ENCODE measurements at places on chromosomes 1 and 21.

- DNase-seq: no peak
These were observed 49.3 kb upstream of the TARBP1 start for GRCh38 chr1:234528074-234528865.

GRCh38 chr1:26942656-26943055 lies 17.6 kb downstream of the KDF1 start:
- DNase-seq: no peak

DNA sequence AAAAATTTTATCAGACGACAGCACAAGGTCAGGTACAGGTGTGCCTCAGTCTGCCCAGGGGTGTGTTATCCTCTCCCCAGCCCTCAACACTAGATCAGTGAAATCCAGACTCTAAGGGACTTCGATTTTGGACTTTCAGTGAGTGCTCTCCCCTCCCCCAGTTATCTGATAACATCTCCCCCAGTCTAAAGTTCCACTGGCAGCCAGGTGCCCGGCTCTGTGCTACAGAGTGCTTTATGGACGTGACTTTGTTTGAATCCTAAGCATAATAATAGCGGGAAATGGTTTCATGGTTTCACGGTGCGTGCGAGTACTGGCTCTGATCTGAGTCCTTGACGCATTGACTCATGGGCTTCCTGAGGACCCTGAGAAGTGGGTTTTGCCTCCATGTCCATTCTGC lies 3.2 kb downstream of the SPSB1 start:
- no peak for DNase-seq

DNA sequence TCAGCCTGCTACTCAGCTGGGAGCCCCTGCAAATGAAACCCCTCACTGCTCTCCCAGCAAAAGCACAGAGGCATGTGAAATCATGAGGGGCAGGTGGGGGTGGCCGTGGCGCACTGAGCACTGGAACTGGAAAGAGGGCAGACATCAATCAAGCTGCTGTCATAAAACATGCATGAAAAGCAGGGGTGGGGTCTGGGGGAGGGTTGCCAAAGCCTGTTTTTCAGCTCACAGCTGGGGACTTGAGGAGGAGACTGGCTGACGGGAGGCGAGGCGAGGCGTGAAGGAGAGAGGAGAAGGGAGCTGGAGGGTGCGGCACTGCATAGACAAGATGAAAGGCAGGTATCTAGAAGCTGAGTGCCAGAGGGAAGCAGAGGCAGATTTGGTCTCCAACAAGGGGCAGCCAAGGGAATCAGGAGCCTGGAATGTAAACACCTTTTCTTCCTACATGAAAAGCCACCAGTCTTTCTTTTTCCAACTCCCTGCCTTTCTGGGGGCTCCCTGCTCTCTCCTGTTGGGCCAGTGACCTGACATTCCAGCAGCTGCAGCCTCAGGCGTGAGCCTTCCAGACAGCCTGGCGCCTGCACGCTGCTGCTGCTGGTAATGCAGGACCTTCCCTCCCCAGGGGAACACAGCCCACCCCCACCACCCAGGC lies 87.0 kb downstream of the NMNAT2 start:
- no peak for DNase-seq

DNA sequence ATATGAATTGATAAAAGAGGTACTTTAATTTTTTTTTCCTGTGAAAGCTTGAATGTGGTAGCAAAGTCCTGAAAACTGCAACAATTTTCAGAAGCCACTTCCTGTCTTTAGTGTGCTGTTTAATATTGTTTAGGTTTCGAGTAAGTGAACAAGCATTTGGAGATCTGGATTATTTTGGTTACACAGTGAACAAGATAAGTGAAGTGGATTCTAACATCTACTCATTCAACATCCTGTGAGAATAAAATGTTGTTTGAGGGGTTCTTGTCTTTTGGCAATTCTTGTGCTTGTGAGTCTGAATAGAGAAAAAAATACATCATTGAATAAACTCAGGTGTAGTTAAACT lies 35.2 kb upstream of the PLA2G4A start:
- no peak for DNase-seq

DNA sequence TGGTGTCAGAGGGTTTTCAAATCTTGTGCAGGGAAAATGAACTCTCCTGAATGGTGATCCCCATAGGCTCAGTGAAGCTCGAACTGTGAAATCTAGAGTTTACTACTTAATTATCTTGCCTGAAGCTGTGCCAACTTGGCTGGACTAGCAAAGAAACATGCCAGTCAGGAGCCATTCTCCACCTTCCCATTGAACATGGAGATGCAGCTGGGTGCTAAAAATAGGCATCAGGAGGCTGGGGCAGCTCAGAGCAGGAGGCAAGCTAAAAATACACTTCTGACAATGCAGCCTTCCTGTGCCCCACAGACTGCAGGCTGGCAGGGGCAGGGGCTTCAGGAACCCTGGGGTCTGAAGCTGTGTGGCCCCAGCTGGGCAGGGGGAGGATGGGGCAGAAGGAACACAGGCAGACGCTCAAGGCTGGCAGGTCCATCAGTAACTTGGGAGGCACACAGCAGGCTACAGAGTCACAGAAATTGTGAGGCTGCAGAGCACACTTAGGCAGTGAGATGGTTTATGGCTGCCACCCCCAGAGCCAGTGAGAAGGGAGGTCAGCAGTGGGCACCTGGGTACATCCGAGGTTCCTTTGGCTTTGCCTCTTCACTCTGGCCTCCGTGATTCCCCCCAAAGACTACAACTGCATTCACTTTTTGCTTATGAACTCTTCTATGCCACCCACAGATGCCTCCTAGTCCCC lies 155.4 kb upstream of the KCND3 start:
- no peak for DNase-seq

DNA sequence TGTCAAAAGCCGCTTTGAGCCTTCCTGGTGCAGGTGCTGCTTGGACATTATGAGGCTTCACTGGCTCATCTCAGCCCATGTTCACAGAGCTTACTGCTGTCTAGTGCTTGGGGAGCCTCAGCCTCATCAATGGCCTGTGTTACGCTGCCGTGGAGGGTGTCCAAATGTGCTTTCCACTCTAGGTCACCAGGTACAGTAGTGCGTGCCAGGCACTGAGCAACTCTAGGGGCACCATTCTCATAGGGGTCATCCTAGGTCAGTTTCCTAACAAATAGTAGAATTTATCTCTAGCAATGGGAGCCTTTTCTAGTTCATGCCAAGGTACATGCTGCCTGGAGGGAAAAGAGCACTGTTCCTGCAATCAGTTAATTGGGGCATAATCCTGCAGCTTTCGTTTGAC lies 193.8 kb downstream of the DYRK1A start:
- DNase-seq: no peak

- DNase-seq: no peak
These were observed 352 bp downstream of the KCNK1 start for GRCh38 chr1:233614173-233614742.

GRCh38 chr1:68181165-68181556 lies 51.2 kb downstream of the WLS start:
- no peak for DNase-seq

- no peak for DNase-seq
These were observed 234.6 kb upstream of the IRF2BP2 start for GRCh38 chr1:234844479-234845031.

- DNase-seq: no peak
These were observed 565.7 kb upstream of the PLXNA2 start for GRCh38 chr1:208809876-208810275.

- DNase-seq: no peak
These were observed 40.5 kb upstream of the TARBP1 start for GRCh38 chr1:234519506-234519905.

- no peak for DNase-seq
These were observed 355 bp downstream of the SHISAL2A start for GRCh38 chr1:52633291-52633754.

GRCh38 chr1:203349773-203350524 lies 973 bp downstream of the FMOD start:
- DNase-seq: no peak

- no peak for DNase-seq
These were observed 59.0 kb downstream of the SPATA46 start for GRCh38 chr1:162317621-162318020.

DNA sequence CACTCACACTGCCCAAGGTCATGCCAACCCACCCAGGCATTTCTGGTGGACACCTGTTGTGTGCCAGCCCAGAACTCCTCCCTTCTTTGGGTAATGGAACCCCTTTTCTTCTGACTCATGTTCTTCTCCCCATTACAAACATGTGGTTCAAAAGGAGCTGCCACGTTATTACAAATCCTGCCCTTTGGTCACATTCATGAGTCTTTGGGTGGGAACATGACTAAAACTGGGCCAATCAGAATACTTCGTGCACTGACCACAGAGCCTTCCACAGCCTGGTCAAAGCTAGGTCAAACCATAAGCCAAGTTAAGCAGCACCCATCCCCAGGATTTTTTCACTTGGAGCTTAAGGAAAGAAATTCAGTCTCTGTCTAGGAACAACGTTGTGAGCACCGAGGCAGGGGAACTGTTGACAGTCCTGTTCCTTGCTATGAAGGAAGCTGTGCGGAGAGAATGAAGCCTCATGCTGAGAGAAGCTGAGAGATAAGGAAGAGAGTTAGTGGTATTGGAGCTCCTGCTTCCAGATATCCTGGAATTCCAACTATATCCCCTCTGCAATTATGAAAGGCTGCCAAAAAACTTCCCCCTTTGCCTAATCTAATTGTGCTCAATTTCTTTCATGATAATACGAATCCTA lies 46.8 kb upstream of the DIPK1A start:
- DNase-seq: no peak

GRCh38 chr1:201298396-201299381 lies 15.4 kb downstream of the PKP1 start:
- DNase-seq: no peak

DNA sequence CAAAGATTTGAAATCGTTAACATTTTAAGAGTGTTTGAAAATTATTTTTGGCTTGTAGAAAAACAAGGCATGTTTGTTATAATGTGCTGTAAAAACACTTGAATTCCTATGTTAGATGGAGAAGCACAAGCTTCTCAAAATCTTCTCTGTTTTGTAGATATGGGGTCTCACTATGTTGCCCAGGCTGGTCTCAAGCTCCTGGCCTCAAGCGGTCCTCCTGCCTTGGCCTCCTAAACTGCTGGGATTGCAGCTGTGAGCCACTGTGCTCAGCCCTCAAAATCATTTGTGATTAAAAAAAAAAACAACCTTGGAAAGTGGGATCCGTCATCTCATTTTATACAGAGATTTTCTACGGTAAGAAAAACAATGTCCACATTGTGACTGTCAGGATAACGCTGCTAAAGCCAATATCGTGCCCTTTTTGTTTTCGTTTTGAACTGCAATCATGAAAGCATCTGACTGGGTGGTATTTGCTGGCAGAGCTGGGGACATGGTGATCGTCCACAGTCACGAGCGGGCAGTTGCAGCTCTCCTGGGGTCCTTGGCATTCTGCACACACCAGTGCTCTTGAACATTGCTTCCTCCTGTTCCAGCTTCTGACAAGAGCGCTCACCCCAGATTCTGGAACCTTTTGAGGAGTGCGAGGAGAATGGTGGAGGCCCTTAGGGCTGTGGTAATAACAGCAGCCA lies 112.5 kb downstream of the PGBD5 start:
- DNase-seq: no peak

- no peak for DNase-seq
These were observed 67.7 kb downstream of the SDCCAG8 start for GRCh38 chr1:243323491-243323890.

DNA sequence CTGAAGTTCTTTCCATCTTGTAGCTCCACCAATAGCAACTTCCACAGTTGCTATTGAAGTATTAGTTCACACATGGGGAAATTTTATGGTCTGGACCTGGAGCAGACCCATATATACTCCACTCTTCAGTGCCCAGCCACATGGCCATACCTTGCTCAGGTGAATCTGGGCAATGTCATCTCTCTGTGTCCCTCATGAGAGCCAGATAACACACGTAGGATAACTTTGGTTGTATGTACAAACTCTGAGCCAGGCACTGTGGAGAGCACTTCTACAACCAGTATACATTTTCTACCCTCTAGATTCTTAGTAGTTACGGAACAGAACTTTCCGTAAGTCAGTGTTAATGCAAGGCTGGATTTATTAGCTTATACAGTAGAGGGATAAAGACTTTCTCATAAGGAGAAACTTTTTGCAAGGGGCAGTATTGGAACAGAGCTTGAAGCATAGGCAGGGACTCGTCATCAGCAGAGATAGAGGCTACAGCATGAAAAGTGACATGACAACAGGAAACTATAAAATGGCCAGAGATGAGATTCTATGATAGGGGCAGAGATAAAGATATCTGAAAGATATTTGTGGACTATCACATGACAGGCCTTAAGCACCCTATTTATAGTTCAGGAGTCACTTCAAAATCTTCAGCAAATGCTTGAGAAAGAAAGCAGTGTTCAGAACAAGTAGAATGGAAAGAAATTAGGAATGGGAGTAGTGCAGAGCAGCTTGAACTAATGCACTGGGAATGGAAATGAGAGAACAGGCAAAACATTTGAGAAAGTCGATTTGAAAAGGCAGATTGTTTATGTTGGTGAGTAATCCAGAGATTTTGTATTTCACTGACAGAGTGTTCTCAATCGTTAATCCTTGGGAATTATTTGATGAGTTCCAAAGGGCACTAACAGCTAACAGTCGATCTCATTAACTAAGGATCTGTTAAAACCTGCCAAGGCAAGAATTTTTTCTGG lies 481.8 kb downstream of the USP25 start:
- no peak for DNase-seq

GRCh38 chr1:156495401-156496140 lies 5.0 kb downstream of the MEF2D start:
- DNase-seq: no peak

- DNase-seq: peak; percentile 88
These were observed 3.7 kb downstream of the FASLG start for GRCh38 chr1:172662464-172663109.

DNA sequence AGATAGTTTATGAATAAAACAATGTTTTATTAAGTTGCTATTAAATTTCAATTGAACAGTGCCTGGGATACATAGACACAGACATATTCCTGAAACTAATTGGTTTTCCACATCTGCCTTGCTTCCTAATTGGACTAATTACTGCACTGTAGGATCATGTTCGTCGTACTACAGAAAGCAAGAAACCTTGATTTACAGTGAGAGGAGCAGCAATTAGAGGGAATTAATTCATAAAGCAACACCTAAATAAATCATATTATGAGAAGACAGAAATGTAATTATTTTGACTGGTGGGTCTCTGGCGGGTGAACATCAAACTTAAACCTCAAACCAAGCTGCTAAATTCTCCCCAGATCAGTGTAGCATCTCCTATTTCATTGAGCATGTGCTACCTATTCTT lies 124.6 kb upstream of the CAMK1G start:
- DNase-seq: no peak

- no peak for DNase-seq
These were observed 25.3 kb downstream of the CR1L start for GRCh38 chr1:207670192-207670591.

DNA sequence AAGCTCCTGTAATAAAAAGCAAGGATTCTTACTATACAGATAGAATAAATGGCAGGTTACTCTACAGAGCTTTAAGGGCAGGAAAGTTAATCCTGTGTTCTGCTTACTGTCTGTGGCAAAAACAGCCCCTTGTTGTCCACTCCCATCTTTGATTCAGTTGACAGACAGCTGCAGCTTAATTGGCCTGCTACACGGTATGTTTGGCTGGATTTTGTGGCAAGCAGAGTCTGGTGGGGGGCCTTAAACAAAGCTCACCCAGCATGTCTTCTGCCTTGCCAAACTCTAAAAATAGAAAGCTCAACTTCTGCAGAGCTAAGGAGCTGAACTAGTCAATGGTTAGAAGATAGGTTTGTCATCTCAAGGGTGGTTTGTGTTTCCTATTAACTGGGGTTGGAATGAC lies 407.2 kb downstream of the HLX start:
- no peak for DNase-seq

GRCh38 chr1:199452627-199453026 lies 574.9 kb upstream of the NR5A2 start:
- DNase-seq: no peak

Measured in stimulated activated CD8-positive, alpha-beta memory T cell treated with anti-CD3 and anti-CD28 coated beads, Interleukin-4, amount 100 ng/mL, for 4 hours (primary cell).